ENCODE measurements at places on chromosomes 16 and 17.

GRCh38 chr17:49074851-49075540 is 57.6 kb upstream of the B4GALNT2 start:
- no peak for DNase-seq

GRCh38 chr17:4635823-4636375 is 5.6 kb downstream of the ALOX15 start:
- peak; percentile 30 for DNase-seq

GRCh38 chr17:37694734-37695133 is 50.1 kb downstream of the HNF1B start:
- no peak for DNase-seq

- DNase-seq = peak; percentile 47
These were observed 418 bp downstream of the SOCS3 start for GRCh38 chr17:78359321-78359996.

- DNase-seq = peak; percentile 97
These were observed 1.7 kb downstream of the SLFN5 start for GRCh38 chr17:35244341-35245195.

- DNase-seq = no peak
These were observed 1.2 kb downstream of the JUP start for GRCh38 chr17:41785091-41785858.

GRCh38 chr16:56620339-56620897 is 5.2 kb upstream of the MT1E start:
- DNase-seq = no peak

- DNase-seq = no peak
These were observed 505.8 kb upstream of the HSBP1 start for GRCh38 chr16:83301971-83302370.

GRCh38 chr17:79131701-79132100 is 57.1 kb downstream of the ENGASE start:
- DNase-seq = no peak

- no peak for DNase-seq
These were observed 65.5 kb upstream of the BCO1 start for GRCh38 chr16:81172769-81173658.

GRCh38 chr16:82011199-82011641 is at the start of gene SDR42E1:
TSS of gene SDR42E1 (minus strand) at chr16:82011470. CDS start at chr16:82000858, 10,612 bp downstream.
- DNase-seq = peak; percentile 76

- no peak for DNase-seq
These were observed 8.4 kb downstream of the FXR2 start for GRCh38 chr17:7606280-7606679.

DNA sequence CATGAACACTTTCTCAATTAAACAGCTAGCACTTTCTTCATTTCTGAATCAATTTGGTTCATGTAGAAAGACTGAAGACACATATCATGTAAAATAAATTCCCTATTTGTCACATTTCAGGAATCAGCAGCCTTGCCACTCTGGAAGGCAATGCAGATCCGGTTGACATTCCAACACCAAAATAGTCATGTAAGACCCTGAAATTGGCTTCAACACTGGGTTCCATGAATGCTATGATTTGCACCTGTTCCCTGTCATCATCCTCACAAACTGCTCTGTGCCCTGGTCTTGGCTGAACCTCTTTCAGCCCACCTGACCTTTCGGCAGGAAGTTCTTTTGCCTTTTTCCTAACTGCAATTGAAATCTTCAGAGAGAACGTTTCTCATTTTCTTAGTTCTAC is 156.9 kb downstream of the CDH8 start:
- DNase-seq = no peak

- no peak for DNase-seq
These were observed 683.7 kb upstream of the SOX9 start for GRCh38 chr17:71437166-71437565.

- no peak for DNase-seq
These were observed 13.5 kb downstream of the KPNA2 start for GRCh38 chr17:68048996-68049395.

DNA sequence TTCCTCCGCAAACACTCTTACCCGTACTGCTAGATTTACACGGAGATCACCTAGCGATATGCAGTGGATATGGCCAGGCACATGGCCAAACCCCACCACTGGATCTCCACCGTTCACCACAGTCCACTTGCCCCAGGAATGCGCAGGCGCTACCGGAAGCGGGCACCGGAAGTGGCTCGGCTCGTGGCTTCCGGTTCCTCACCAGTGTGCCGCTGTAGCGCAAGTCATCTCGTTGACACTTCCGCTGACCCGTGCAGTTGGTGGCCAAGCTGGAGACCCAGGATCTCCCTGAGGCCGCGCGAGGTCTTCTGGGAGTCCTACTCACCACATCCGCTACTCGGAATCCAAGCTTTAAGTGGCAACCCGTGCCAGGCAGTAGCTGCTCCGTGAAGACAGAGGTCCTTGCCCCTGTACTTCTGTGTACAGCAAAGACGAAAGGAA is 11.5 kb downstream of the ZNF597 start:
- DNase-seq = peak; percentile 77
